Cardiac septum (tissue), 1 donor: ENCODE measurements at places on chromosomes 4 and X. TPM values are rescaled to one million over a fixed set of nuclear protein-coding genes. Genes with fewer than 3 reads are reported as not detected.

DNA sequence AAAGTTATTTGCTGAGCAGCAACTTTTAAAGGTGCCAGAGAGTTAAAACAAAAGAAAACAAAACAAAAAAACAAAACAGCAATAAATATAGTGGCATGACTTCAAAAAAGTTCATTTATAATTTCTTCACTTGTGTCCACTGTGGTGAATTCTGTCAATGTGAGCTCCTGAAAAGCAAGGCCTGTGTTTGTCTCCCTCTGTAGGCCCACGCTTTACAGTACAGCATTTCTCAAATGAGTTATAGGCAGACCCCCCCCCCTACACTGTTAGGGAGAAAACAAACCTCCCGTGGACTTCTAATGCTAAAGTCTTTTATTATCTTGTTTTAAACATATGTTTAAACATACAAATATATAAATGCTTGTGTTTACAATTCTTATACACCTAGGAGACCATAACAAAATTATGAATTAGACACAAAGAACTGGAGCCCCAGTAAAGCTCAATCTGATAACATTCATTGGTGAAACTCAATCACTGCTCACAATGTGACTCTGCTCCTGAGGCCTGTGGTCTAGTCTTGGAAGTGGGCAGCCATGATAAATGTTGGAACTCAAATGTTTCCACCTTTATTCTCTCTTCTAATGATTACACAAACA, 47.0 kb upstream of the SCOC start:
- no peak for DNase-seq

NWD2 gene
- not detected for total RNA-seq

DNA sequence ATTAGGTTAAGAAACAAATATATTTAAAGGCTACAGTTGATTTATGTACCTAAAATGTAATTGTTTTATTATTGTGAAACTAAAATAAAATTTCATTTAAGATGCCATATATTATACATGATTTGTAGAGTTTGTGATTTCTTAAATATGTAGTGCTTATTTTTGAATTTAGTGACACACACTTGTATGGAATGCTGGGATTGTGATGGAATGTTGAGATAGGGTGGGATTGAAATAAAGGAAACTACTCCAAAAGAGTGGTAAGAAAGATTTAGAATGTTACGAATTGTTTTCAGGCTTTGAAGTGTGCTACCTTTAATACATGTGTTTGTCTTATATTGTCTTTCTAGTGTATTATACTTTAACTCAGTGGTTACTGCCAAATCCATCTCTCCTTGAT, 330.3 kb upstream of the PITX2 start:
- DNase-seq: no peak

DNA sequence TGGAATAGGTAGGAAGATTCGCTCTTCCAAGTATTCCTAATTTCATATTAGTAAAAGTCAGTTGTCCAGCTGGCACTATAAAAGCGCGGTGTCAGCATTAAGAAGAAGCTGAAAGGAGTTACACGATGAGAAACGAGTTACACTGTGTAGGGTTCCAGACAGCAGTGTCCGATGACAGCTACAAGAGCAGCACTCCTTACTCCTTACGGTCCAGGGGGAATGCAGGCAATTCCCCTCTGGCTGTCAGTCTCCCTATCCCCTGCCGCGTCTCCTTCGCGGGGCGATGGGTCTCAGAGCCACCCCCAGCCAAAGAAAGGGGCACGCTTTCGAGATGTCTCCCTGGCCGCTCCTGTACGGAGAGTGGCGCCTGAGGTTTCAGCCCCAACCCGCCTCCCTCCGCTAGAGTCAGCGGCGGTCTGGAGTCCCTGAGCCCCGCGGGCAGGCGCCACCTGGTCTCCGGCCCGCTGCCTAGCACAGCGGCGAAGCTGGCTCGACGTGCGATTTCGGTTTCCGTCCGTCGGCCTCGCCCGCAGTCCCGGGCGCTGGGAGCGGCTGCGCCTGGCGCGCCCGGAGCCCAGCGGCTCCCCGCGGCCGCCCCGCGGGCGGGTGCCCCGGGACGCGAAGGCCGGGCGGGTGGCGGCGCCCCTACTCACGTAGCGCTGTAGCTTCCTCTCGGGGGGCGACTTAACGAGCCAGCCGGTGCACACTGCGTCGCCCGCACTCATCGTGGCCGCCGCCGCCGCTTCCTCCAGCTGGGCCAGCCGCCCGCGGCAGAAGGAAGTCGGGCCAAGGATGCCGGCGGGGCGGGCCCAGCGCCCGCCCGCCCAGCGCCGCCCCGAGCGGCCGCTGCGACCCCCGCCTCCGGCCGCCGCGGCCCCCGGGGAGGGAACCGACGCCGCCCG, at the start of gene GAB3:
GAB3 (minus strand) TSS at position 777 of the 902 bp plus-strand sequence; CDS start at position 725, 52 bp downstream.
- DNase-seq: peak; percentile 79

DNA sequence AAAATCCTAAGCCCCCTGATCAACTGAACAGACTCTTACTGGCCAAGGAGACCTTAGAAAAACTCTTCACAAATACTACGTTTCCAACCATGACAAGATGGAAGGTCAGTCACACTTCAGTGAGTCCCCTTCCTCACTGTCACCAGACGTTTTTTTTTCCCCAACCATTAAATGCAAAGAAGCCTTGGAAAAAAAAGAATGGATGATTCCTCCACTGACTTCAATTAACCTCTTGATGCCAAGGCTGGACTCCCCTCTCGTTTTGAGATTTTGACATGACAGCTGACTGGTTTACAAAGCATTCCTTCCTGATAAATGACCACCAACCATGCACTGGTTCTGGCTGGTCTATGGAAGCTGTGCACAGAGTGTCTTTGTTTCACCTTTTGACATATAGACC, 73.2 kb downstream of the SLC34A2 start:
- no peak for DNase-seq

LNX1 gene
- 1.8 TPM for total RNA-seq

GRCh38 chr4:124095621-124096020, 616.9 kb downstream of the ANKRD50 start:
- no peak for DNase-seq

ATOH1 gene
- not detected for total RNA-seq

GCNA gene
- 1.4 TPM for total RNA-seq

GRCh38 chr4:17823871-17824669, 13.3 kb downstream of the NCAPG start:
- DNase-seq: no peak
